ENCODE measurements at places on chromosomes 7 and 10.
A peak's percentile ranks its signal among the peaks of the same experiment; 100 is the strongest.

- DNase-seq, result peak; percentile 75
Observed at GRCh38 chr7:102122026-102122425, 164.6 kb upstream of the SH2B2 start.

DNA sequence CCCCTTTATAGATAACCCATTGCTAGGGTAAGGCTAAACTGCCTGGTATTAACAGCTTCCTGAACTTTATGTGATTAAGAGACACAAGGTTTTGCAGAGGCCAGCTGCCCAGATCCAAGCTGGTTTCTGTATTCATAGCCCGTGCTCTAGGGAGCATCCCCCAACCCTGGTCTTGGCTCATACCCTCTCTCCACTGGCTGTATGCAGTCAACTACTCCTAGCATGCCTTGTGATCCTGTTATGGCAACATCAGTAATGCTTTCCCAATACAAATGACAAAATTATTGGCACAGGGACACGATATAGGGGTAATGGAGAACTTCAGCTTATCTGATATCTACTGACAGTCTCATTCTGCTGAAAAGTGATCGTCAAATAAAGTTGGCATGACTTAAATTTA is 202.8 kb upstream of the MKLN1 start:
- no peak for DNase-seq

DNA sequence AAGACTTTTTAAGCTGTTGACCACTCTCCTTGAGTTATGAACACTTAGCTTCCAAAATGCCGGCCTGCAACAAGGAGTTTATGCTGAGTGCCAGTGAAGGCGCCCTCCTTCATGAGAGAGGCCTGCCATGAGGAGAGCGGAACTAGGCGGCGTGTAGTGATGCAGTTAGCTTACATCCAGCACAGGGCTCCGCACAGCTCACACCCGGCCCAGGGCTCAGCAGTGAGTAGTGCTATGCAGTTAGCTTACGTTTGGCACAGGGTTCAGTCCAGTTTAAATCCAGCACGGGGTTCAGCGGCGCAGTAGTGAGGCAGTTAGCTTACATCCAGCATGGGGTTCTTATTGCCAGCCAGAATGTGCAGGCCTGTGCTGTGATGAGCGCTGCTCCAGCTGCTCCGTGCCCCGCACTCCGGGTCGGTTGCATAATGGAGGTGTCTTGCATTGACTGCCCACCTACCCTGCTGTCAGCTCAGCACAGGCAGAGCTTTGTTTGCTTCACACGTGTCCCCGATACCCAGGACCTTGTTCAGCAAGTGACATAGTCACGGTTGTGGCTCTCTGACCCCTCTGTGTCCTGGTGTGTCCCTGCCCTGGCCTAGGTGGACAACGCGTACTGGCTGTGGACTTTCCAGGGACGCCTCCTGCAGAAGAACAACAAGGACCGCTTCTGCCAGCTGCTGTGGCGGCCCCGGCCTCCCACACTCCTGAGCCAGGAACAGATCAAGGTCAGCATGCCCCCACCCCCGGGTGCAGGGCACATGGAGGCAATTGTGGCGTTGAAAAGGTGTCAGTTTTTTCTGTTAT is 21.9 kb downstream of the EIF3B start:
- no peak for DNase-seq

DNA sequence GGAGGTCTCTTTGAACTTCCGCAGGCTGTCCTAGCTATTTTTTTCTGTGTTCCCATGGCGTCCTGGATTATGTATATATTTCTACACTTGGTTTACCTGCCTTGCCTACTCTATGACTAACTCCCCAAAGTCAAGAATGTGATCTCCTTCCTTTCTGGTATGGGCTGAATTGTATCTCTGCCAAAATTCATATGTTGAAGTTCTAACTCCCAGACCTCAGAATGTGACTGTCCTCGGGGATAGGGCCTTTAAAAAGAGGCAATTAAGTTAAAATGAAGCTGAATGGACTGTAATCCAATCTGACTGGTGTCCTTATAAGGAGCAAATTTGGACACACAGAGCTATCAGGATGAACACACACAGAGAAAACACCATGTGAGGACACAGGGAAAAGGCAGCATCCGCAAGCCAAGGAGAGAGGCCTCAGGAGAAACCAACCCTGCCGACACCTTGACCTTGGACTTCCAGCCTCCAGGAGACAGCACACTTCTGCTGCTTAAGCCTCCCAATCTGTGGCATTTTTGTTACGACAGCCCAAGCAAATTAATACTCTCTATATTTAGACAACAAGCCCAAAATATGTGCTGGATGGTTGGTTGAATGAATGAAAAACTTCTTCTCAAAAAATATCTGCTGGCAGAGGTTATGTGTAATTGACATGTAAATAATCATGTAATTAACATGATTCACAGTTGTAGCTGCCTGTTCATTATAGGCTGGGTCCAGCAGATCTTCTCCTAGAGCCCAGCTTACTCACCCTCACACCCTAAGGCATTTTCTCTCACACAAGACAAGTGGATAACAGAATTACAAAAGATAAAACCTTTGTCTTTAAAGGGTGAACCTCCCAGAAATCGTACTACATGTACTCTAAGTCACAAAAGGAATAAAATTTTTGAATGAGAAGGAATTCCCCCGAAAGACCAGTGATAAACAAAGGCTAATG is 123.7 kb downstream of the CUBN start:
- no peak for DNase-seq

- DNase-seq, result no peak
Observed at GRCh38 chr7:65925040-65925439, 52.2 kb downstream of the VKORC1L1 start.

DNA sequence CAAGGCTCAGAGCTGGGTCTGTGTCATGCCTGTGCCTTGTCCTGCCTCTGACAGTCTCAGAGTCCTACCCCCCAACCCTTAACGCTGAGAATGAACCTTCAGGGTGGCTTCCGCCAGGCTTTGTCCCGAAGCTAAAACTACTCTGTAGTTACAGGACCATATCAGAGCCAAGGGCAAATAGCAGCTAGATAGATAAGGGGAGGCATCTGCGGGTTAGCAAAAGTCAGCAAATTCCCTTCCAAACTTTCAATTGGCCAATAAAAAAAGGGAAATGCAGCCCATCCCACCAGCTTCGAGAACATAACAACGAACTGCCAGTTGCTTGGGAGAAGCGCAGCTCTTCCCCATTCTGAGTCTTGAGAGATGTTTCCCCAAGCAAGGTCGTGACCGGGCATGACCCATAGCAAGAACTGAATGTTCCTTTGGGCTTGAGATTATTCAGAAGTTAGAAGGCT is 17.7 kb downstream of the CCL24 start:
- DNase-seq, result peak; percentile 66

DNA sequence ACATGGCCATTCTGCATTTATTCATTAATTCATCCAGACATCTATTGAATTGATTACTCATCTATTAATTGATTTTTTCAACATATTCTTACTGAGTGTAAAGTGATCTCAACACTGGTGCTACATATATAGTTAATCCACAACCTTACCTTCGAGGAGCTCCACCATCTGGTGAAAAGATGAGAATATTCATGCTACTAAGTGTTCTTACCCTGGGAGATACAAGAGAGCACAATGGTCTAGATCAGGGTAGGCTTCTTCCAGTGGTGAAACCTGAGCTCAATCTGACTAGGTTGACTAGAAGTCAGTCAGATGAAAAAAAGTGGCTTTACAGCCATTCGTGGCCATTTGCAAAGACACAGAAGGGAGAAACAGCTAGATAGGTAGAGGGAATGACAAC is 507.4 kb downstream of the ANKRD7 start:
- DNase-seq, result no peak

DNA sequence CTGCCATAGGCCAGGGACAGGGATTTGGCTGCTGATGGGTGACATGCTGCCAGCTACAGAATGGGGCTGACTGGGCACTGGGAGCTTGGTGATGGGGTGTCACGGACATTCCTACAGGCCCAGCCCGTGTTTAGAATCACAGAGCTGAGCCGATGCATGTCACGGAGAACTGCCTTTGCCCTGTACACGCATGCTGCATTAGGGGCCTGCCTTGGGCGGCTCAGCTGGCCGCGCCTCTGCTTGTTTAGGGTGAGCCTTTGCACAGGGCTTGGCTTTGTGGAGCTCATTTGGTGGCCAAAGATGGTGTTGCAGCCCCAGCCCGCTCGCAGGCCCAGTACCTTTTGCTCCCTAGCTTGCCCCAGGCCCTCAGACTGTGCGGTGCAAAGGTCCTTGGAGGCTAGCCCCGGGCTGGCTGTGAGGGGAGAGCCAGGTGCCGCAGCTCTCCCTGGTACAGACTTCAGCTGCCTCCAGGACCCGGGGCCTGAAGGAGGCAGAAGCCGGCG is 108.4 kb upstream of the BTBD16 start:
- no peak for DNase-seq

- DNase-seq, result no peak
Observed at GRCh38 chr10:47350671-47351640, 2.8 kb downstream of the RBP3 start.

GRCh38 chr7:91212582-91212981 is 51.7 kb upstream of the FZD1 start:
- DNase-seq, result no peak

GRCh38 chr10:79994556-79994955 is 45.7 kb upstream of the SFTPD start:
- no peak for DNase-seq

GRCh38 chr7:136114966-136115762 is 138.0 kb upstream of the MTPN start:
- DNase-seq, result peak; percentile 62

- DNase-seq, result no peak
Observed at GRCh38 chr10:48520184-48520506, 84.7 kb downstream of the ARHGAP22 start.

GRCh38 chr7:86929293-86930109 is 130.0 kb downstream of the ELAPOR2 start:
- no peak for DNase-seq

GRCh38 chr7:46933596-46933995 is 648.3 kb downstream of the TNS3 start:
- peak; percentile 65 for DNase-seq

- DNase-seq, result no peak
Observed at GRCh38 chr10:132632091-132632561, 94.5 kb downstream of the INPP5A start.

- no peak for DNase-seq
Observed at GRCh38 chr10:95834406-95834805, 73.4 kb upstream of the CC2D2B start.

DNA sequence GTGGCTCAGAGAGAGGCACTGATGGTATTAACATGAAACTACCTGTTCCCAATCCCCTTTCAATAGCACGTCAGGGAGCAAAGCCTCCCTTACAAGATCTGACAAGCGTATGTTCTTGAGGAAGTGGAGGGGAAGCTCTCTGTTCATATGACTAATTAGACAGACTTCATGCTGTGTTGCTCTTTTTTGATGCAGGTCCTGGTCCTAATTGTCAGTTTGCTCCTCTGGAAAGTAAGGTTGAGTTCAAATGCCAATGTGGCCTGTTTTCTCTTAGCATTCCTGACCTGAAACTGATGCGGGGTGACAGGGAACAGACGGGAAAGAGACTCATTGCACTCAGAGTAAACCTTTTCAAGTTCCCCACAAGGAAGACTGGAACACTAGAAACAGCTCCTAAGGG is 27.0 kb upstream of the TBX20 start:
- no peak for DNase-seq

- DNase-seq, result no peak
Observed at GRCh38 chr7:90728568-90728967, 132.4 kb downstream of the CDK14 start.

DNA sequence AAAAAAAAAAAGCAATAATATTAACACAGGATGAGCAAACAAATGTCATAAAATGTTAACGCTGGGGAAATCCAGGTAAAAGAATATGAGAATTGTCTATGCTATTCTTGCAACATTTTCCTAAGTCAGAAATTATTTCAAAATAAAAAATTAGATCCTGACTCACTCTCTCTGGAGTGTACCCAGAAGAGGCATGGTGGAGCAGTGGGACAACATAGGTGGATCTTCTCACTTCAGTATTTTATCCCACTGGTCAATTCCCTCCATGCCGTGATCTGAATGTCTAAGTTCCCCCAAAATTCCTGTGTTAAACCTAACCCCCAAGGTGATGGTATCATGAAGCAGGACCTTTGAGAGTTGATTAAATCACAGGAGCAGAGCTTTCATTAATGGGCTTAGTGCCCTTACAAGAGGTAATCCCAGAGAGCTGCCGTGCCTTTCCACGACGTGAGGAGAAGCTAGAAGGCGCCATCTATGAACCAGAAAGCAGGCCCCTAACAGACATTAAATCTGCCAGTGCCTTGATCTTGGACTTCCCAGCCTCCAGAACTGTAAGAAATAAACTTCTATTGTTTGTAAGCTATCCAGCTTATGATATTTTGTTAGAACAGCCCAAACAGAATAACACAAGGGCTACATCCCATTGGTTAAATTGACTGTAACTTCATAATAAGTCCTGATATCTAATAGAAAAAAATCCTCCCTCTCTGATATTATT is 35.2 kb downstream of the USP6NL start:
- DNase-seq, result no peak

- peak; percentile 46 for DNase-seq
Observed at GRCh38 chr7:107118109-107118900, 50.5 kb upstream of the HBP1 start.

- DNase-seq, result peak; percentile 98
Observed at GRCh38 chr10:96850825-96851224, 18.7 kb downstream of the LCOR start.

- DNase-seq, result no peak
Observed at GRCh38 chr7:157721468-157722136, 384.8 kb downstream of the DNAJB6 start.
